ENCODE measurements at places on chromosomes 3 and 15. TPM values are rescaled to one million over a fixed set of nuclear protein-coding genes. Genes with fewer than 3 reads are reported as not detected.

Gene ITIH1
- total RNA-seq: not detected

Gene PLA2G4E
- under 0.01 TPM for total RNA-seq

Gene SV2B
- total RNA-seq: not detected

Gene FEZF2
- not detected for total RNA-seq

Gene ACTL6A
- 86.0 TPM for total RNA-seq

Gene SAMD7
- not detected for total RNA-seq

Gene SLC38A3
- total RNA-seq: not detected

Gene UBAP1L
- total RNA-seq: 1.5 TPM

Gene TRAIP
- total RNA-seq: 4.4 TPM

Gene RIOX2
- total RNA-seq: 33.3 TPM

Gene TERC
- 254 TPM for total RNA-seq
